ENCODE measurements at places on chromosomes 11 and 22.

GRCh38 chr11:107196732-107197131 lies 178.5 kb upstream of the GUCY1A2 start:
- DNase-seq, result no peak

GRCh38 chr11:83713708-83714107 lies 427.5 kb upstream of the CCDC90B start:
- DNase-seq, result no peak

GRCh38 chr11:2898366-2899079 lies 12.9 kb upstream of the CDKN1C start:
- DNase-seq, result peak; percentile 34

- DNase-seq, result no peak
Measured at GRCh38 chr11:116107229-116107628, 603.0 kb upstream of the CADM1 start.

DNA sequence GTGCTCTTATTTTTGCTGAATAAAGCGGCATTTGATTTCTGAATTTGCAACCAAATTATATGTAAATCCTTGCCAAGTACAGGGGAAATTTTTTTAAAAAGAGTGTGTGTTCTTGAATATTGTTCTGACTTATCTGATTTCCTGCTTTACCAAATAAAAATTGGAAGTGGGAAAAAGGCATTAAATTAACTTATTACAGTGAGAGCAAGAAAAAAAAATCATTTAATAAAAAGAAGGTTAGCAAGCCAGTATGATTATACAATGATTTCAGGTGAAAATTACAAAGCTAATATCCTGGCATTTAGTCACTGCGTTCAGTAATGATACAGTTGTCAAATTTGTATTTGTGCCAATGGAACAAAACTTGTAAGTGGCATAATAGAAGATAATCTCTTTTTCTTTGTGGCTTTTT lies 82.1 kb upstream of the PPARA start:
- no peak for DNase-seq

DNA sequence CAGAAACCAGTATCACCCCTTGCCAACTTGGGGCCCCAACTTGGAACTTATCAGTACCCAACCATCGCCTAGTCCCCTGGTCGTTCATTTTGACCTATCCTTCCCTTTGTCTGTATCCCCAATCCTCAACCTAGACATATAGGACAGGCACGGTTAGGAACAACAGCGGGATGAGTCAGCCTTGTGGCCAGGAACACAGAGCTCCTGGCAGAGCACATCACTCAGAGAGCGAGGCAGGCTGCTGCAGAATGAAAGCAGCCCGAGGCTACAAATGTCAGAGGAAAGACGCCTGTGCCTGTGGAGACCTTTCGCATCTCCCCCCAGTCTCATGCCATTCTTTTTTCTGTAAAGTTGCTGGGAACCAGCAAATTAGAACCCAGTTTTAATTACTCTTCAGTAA lies 14.6 kb downstream of the DKK3 start:
- DNase-seq, result no peak

- DNase-seq, result no peak
Measured at GRCh38 chr22:46655861-46656608, 35.8 kb downstream of the GRAMD4 start.

- no peak for DNase-seq
Measured at GRCh38 chr22:44542561-44543222, 44.7 kb upstream of the RTL6 start.

- DNase-seq, result no peak
Measured at GRCh38 chr11:67584205-67584880, 731 bp downstream of the GSTP1 start.

DNA sequence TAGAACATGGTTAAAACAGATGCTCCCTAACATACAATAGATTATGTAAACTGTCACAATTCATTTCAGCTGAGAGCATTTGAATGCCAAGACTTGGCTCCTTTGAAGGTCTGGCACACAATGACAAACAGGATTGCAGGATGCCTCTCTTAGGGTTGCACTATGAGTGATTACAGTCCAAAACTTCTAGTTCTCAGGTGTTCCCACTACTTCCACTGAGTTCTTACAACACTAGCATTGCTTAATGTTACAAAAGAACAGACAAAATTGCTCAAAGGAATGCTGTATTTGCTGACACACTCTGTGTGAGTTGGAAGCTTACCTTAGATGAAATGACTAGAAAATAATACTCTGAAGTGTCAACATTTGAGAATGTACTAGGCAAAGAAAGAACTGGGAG lies 2413.8 kb upstream of the RAG2 start:
- DNase-seq, result no peak
